HL-60 (cell line): ENCODE measurements at places on chromosomes 1 and 21.

- DNase-seq: no peak
Measured at GRCh38 chr1:195663549-195664280, 944.5 kb downstream of the KCNT2 start.

GRCh38 chr1:84883286-84883685 lies 9.7 kb downstream of the LPAR3 start:
- DNase-seq: no peak

GRCh38 chr1:160567858-160568682 lies 11.2 kb downstream of the CD84 start:
- DNase-seq: no peak

DNA sequence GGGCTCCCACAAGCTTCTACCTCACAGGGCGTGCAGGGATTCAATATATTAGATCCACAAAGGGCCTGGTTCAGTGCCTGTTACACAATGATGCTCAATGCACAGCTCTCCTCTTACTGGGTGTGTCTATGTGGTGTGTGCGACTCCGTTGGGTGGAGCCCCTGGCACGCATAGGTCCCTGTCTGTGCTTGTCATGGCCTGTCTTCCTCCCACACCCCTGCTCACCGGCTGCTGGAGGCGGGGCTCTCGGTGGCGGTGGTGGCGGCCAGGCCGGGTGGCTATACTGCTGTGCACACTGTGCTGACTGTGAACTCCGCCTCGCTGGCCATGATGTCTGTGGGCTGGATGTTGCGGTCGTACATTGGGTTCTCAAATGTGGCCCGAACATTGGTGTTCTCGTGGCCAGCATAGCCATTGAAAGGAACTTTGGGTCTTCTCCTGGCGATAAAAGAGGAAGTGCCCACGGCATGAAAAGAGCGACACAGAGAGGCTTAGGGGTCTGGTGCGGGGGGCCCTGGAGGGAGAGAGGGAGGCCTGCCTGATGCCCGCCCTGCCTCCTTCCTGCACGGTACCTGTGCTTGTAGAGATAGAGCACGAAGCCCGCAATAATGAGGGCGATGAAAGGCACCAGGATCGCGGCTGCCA lies 46.9 kb downstream of the ZSCAN20 start:
- no peak for DNase-seq

DNA sequence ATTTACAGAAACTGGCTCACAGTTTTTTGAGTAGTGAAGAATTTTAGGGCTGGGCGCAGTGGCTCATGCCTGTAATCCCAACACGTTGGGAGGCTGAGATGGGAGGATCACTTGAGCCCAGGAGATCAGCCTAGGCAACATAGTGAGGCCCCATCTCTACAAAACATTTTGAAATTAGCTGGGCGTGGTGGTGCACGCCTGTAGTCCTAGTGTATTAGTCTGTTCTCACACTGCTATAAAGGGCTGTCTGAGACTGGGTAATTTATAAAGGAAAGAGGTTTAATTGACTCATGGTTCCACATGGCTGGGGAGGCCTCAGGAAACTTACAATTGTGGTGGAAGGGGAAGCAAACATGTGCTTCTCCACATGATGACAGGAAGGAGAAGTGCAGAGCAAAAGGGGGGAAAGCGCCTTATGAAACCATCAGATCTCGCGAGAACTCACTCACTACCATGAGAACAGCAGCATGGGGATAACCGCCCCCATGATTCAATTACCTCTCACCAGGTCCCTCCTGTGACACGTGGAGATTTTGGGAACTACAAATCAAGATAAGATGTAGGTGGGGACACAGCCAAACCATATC lies 24.4 kb upstream of the DYRK1A start:
- no peak for DNase-seq

- no peak for DNase-seq
Measured at GRCh38 chr1:207027206-207027777, 5.3 kb downstream of the C1orf116 start.
